ENCODE measurements at places on chromosomes 11 and 22. TPM values are rescaled to one million over a fixed set of nuclear protein-coding genes. Genes with fewer than 3 reads are reported as not detected.

The TSGA10IP gene
- 0.23 TPM for polyA plus RNA-seq

The TRIM68 gene
- polyA plus RNA-seq = 25.4 TPM

The SHANK2 gene
- polyA plus RNA-seq = 34.8 TPM

The LRRC74B gene
- polyA plus RNA-seq = 0.27 TPM

The CHST1 gene
- polyA plus RNA-seq = 11.1 TPM

The OR10G8 gene
- not detected for polyA plus RNA-seq

The HSPA8 gene
- 1,295 TPM for polyA plus RNA-seq

The APOA5 gene
- not detected for polyA plus RNA-seq

The SLC22A12 gene
- 3.8 TPM for polyA plus RNA-seq

The DCDC1 gene
- 6.9 TPM for polyA plus RNA-seq

The CSNK2A3 gene
- polyA plus RNA-seq = 1.9 TPM

The OR56A1 gene
- polyA plus RNA-seq = not detected

The OR8I2 gene
- polyA plus RNA-seq = not detected

The SPTBN2 gene
- 51.5 TPM for polyA plus RNA-seq

The CADM1 gene
- polyA plus RNA-seq = 161 TPM

The ATXN10 gene
- 312 TPM for polyA plus RNA-seq

The TUBA8 gene
- 3.9 TPM for polyA plus RNA-seq

The KDELR3 gene
- 11.0 TPM for polyA plus RNA-seq

The OOSP1 gene
- 0.35 TPM for polyA plus RNA-seq

The PANX1 gene
- polyA plus RNA-seq = 28.7 TPM

The NRGN gene
- polyA plus RNA-seq = 13.6 TPM

The TRIM49 gene
- not detected for polyA plus RNA-seq

The TEX54 gene
- not detected for polyA plus RNA-seq

The FAM180B gene
- 0.33 TPM for polyA plus RNA-seq

The OR4D6 gene
- not detected for polyA plus RNA-seq

The ABCG4 gene
- polyA plus RNA-seq = 1.0 TPM

The RNF215 gene
- 22.2 TPM for polyA plus RNA-seq

The GRK3 gene
- polyA plus RNA-seq = 10.2 TPM

The ALX4 gene
- 0.20 TPM for polyA plus RNA-seq

The TRPC6 gene
- 10.2 TPM for polyA plus RNA-seq

The RASGRP2 gene
- polyA plus RNA-seq = 2.6 TPM

The LMO2 gene
- polyA plus RNA-seq = 28.6 TPM

The CTSW gene
- polyA plus RNA-seq = 1.4 TPM

The CECR2 gene
- polyA plus RNA-seq = 23.2 TPM

The PACSIN3 gene
- 27.6 TPM for polyA plus RNA-seq

The DCHS1 gene
- 36.1 TPM for polyA plus RNA-seq

The MUC6 gene
- 26.8 TPM for polyA plus RNA-seq

The MRGPRF gene
- 18.9 TPM for polyA plus RNA-seq

The MYOD1 gene
- polyA plus RNA-seq = not detected

The KLHL35 gene
- polyA plus RNA-seq = 0.67 TPM

The TUT1 gene
- 24.8 TPM for polyA plus RNA-seq

Data from left kidney (tissue), 8 donors.